Central memory CD8-positive, alpha-beta T cell (primary cell): ENCODE measurements at places on chromosomes 5 and 9.

DNA sequence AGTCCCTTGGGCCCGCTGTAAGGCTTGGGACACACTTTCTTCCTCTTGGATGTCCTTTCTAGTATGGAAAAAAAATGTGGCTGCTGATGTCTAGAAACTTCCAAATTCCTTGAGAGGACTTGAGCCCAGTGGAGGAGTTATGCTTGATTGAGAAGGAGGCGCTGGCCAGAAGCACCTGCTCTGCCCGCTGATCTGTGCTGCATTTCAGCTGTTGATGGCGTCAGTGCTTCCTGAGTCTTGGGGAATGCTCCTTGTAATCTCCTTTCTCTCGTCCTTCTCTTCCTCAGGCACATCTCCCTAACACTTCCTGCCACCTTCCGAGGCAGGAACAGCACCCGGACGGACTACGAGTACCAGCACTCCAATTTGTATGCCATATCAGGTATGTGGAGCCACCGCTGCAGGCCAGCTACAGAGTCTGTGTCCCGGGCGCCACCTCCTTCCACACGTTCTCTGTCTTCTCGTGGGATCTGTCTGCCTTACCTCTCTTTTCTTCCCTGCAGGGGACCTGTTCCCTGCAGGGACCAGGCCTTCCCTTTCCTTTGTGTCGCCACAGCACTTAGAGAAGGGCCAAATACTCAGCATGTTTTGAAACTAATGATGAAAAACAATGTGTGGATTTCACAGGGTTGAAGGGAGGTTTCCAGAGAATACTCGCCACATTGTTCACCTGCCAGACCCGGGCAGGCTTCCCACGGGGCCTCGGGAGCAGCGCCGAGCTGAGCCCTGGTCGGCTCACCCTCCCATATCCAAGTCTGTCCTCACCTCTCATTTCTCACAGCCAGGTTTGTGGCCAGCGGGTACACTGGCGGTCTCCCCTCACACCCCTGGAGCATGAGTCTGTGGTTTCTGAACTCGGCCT lies 95.2 kb downstream of the MVB12B start:
- H3K4me1 ChIP-seq, result peaks cover 17% of the 10 kb centered on the region
- H3K36me3 ChIP-seq, result peaks cover 20% of the 10 kb centered on the region
- no peak overlapping the region for H3K27ac ChIP-seq

- no peak overlapping the region for H3K27ac ChIP-seq
- peaks cover 7% of the 10 kb centered on the region for H3K4me1 ChIP-seq
- H3K4me3 ChIP-seq, result no peak overlapping the region
Measured at GRCh38 chr5:151483647-151484046, 36.2 kb downstream of the SLC36A1 start.

DNA sequence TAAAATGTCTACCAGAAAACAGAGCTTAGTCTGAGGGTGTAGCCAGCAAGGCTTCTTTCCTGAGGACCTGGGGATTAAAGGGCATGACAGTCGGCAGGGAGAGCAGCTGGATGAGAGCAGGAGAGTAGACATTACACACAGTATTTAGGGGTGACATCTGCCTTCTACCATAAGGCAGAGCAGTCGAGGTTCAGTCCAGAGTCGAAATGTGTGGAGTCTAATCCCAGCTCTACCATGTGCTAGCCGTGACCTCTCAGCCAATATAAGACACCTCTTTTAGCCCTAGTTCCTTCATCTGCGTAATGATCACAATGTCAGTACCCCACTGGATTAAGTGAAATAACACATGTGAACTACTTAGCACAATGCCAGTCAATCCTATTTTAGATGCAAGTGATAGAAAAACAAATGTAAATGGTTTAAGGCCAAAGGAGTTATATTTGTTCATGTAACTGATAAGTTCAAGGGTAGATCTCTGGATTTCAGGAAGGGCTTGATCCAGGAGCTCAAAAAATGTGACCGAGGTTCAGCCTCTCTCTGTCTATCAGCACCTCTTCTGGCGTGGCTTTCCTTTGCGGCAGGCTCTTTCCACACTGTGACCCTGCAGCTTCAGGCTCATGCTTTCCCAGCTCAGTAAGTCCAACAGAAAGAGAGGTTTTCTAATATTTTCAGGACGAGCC lies 16.2 kb upstream of the CPLX2 start:
- H3K4me3 ChIP-seq, result no peak overlapping the region
- DNase-seq, result no peak
- peaks cover 50% of the 10 kb centered on the region for H3K27me3 ChIP-seq

GRCh38 chr5:112077180-112077579 lies 320.2 kb upstream of the NREP start:
- H3K27ac ChIP-seq, result no peak overlapping the region
- peaks cover 23% of the 10 kb centered on the region for H3K27me3 ChIP-seq
- no peaks in the 10 kb centered on the region for H3K4me1 ChIP-seq
- no peak overlapping the region for H3K4me3 ChIP-seq
- no peak for DNase-seq

GRCh38 chr9:37776328-37776727 lies 8.5 kb downstream of the EXOSC3 start:
- H3K4me1 ChIP-seq, result peaks cover 7% of the 10 kb centered on the region
- H3K27ac ChIP-seq, result no peak overlapping the region
- no peak overlapping the region for H3K4me3 ChIP-seq
- H3K27me3 ChIP-seq, result no peaks in the 10 kb centered on the region
- peaks cover 48% of the 10 kb centered on the region for H3K36me3 ChIP-seq

- H3K36me3 ChIP-seq, result no peaks in the 10 kb centered on the region
- no peak overlapping the region for H3K27ac ChIP-seq
- H3K4me1 ChIP-seq, result no peaks in the 10 kb centered on the region
- DNase-seq, result no peak
Measured at GRCh38 chr9:94622087-94622800, 17.1 kb downstream of the FBP1 start.

- no peak for DNase-seq
- no peak overlapping the region for H3K4me3 ChIP-seq
- H3K36me3 ChIP-seq, result no peaks in the 10 kb centered on the region
- peaks cover 6% of the 10 kb centered on the region for H3K27me3 ChIP-seq
Measured at GRCh38 chr5:42621662-42622061, 135.0 kb upstream of the CCDC152 start.

DNA sequence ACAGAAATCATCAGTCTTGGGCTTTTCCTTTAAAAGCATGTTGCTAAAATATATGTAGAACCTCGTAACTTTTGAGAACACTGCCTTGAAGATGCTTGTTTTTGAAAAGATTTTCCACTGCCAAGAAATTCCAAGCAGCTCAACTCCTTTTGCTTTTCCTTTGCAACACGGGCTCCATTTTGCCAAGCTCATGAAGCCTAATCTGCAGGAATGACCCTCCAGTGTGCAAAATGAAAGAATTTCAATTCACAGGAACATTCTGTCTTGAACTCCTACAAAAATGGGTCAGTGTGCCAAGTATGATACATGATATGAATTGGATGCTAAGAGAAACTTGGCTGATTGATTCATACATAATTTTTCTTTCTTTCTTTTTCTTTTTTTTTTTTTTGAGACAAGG lies 35.4 kb upstream of the ERCC6L2 start:
- H3K27ac ChIP-seq, result no peak overlapping the region
- no peak overlapping the region for H3K4me3 ChIP-seq
- H3K36me3 ChIP-seq, result no peaks in the 10 kb centered on the region
- DNase-seq, result no peak
- no peaks in the 10 kb centered on the region for H3K4me1 ChIP-seq

- DNase-seq, result no peak
- H3K4me3 ChIP-seq, result no peak overlapping the region
- H3K4me1 ChIP-seq, result peaks cover 50% of the 10 kb centered on the region
- H3K27me3 ChIP-seq, result no peaks in the 10 kb centered on the region
- H3K36me3 ChIP-seq, result peaks cover 3% of the 10 kb centered on the region
- H3K27ac ChIP-seq, result no peak overlapping the region
Measured at GRCh38 chr5:171924493-171925122, 81.8 kb downstream of the FBXW11 start.

DNA sequence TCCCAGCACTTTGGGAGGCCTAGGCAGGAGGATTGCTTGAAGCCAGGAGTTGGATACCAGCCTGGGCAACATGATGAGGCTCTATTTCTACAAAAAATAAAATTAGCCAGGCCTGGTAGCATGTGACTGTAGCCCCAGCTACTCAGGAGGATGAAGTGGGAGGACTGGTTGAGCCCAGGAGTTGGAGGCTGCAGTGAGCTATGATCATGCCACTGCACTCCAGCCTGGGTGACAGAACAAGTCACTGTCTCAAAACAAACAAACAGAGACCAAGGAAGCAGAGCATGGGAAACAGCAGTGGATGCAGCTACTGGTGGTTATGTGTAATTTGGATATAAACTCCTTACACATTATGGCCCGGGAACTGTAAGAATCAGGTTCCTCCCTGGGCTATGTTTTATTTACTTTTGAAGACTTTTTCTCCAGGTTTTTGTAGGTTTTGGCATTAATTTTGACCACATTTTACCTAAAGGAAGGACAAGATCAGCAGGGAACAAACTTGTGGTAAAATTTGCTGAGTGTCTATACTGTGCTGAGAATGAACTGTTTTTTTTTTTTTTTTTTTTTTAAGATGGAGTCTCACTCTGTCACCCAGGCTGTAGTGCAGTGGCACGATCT lies 8.3 kb downstream of the KIF2A start:
- peak overlapping the region; percentile 6 for H3K4me3 ChIP-seq
- peaks cover 83% of the 10 kb centered on the region for H3K4me1 ChIP-seq
- H3K27ac ChIP-seq, result peak overlapping the region; percentile 65
- no peak for DNase-seq

DNA sequence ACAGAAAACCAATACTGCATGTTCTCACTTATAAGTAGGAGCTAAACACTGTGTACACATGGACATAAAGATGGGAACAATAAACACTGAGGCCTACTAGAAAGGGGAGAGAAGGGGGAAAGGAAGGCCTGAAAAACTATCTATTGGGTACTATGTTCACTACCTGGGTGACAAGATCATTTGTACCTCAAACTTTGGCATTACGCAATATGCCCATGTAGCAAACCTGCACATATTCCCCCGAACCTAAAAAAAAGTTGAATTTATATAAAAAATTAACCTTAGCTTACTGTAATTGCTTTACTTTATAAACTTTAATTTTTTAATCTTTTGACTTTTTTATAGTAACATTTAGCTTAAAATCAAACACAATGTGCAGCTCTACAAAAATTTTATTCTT lies 237.6 kb upstream of the ATP10B start:
- DNase-seq, result no peak
- H3K4me3 ChIP-seq, result no peak overlapping the region
- H3K4me1 ChIP-seq, result no peaks in the 10 kb centered on the region
- no peaks in the 10 kb centered on the region for H3K27me3 ChIP-seq
- no peaks in the 10 kb centered on the region for H3K36me3 ChIP-seq

GRCh38 chr9:99309141-99309939 lies 87.3 kb downstream of the SEC61B start:
- no peak overlapping the region for H3K4me3 ChIP-seq
- H3K27ac ChIP-seq, result no peak overlapping the region
- H3K36me3 ChIP-seq, result no peaks in the 10 kb centered on the region
- peaks cover 42% of the 10 kb centered on the region for H3K27me3 ChIP-seq
- no peak for DNase-seq

DNA sequence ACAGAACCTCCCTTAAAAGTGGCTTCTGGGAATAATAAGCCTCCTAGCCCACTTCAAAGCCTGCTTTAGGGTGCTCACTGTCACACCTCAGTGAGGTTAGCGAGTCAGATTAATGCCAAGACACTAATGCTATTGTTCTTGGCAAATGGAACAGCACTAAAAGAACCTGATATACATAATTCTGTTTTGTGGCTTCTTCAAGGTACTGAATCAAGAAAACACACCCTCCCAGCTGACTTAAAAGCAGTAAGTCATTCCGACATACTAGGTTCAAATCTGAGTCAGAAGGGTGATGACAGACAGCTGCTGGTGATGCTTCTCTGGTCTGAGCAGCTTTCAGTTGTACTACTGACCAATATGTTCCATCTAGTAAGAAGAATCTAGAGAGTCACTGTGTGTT lies 121.6 kb downstream of the OXCT1 start:
- no peak overlapping the region for H3K27ac ChIP-seq
- H3K27me3 ChIP-seq, result no peaks in the 10 kb centered on the region
- H3K4me3 ChIP-seq, result no peak overlapping the region
- no peak for DNase-seq
- peaks cover 8% of the 10 kb centered on the region for H3K36me3 ChIP-seq

DNA sequence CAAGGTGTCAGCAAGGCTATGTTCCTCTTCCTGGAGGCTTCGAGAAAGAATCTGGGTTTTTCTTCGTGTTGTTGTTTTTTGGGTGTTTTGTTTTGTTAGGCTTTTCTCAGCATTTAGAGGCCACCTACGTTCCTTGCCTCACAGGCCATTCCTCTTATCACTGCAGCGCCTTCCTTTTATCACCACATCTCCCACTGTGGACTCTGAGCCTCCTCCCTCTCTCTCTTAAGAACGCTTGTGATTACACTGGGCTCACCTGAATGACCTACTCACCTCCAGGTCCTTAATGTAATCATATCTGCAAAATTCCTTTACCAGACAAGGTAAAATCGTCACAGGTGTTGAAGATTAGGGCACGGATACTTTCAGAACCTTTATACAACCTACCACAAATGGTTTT lies 340.8 kb downstream of the DTWD2 start:
- no peaks in the 10 kb centered on the region for H3K27me3 ChIP-seq
- no peak overlapping the region for H3K4me3 ChIP-seq
- H3K4me1 ChIP-seq, result no peaks in the 10 kb centered on the region

DNA sequence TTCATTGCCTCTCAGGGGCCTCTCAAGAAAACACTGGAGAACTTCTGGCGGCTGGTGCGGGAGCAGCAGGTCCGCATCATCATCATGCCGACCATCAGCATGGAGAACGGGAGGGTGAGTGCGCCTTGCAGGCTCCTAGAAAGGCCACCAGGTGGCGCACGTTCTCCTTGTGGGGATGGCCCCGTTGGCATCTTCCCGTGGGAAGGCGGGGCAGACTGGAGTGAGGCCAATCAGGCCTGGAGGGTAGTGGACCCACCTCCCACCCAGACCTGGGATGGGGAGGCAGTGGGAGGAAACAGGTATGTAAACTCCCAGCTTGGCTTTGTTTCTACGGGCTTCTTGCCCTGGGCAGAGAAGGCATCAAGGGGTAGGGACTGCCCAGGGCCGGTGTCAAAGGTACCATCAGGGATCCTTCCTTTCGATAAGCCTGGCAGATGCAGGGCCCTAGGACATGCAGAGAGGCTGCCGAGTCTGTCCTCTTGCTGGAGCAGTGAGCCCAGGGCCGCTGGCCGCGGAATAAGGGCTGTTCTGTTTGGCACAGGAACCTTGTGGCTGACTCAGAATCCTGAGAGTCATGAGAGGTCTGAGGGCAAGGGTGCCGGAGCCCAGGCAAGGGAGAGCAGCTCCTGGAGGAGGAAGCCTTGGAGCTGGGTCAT lies 18.9 kb upstream of the SPTLC1 start:
- DNase-seq, result peak; percentile 56
- peaks cover 34% of the 10 kb centered on the region for H3K4me1 ChIP-seq
- H3K27me3 ChIP-seq, result peaks cover 11% of the 10 kb centered on the region
- H3K27ac ChIP-seq, result peak overlapping the region; percentile 50
- H3K36me3 ChIP-seq, result peaks cover 8% of the 10 kb centered on the region

DNA sequence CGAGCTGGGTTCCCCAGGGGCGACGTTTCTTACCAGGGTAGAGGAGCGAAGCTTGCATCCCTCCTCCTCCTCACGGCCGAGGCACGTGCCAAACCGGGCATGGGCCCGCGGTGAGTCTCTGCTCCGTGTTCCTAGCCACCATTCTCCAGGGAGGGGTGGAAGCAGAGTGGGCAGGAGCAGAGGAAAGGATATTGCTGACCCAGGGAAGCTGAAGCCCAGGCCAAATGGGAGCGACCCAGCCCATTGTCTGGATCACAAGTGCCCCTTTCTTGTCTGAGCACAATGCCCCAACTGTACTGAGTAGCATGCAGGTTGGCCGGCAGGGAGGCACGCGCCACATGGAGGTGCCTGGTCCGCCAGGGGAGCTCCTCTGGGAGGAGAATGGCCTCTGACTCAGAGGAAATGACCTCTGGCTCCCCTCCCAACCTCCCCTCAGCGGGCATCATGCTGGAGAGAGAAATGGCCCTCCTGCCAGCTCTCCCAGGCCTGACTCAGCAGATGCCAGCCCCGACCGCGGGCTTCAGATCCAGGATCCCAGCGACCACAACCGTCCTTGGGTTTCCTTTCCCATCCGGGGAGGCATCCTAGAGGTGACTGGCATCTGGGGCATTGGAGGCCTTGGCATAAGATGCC lies 1.1 kb downstream of the PRR7 start:
- peak overlapping the region; percentile 69 for H3K4me3 ChIP-seq
- peak overlapping the region; percentile 75 for H3K27ac ChIP-seq
